ENCODE measurements at places on chromosomes 1 and 21.

- DNase-seq: no peak
Observed at GRCh38 chr1:95126366-95126765, 9.2 kb downstream of the TLCD4 start.

GRCh38 chr1:63523738-63524137 lies 413 bp downstream of the EFCAB7 start:
- DNase-seq: no peak

- DNase-seq: no peak
Observed at GRCh38 chr21:17572431-17572830, 40.3 kb downstream of the BTG3 start.

DNA sequence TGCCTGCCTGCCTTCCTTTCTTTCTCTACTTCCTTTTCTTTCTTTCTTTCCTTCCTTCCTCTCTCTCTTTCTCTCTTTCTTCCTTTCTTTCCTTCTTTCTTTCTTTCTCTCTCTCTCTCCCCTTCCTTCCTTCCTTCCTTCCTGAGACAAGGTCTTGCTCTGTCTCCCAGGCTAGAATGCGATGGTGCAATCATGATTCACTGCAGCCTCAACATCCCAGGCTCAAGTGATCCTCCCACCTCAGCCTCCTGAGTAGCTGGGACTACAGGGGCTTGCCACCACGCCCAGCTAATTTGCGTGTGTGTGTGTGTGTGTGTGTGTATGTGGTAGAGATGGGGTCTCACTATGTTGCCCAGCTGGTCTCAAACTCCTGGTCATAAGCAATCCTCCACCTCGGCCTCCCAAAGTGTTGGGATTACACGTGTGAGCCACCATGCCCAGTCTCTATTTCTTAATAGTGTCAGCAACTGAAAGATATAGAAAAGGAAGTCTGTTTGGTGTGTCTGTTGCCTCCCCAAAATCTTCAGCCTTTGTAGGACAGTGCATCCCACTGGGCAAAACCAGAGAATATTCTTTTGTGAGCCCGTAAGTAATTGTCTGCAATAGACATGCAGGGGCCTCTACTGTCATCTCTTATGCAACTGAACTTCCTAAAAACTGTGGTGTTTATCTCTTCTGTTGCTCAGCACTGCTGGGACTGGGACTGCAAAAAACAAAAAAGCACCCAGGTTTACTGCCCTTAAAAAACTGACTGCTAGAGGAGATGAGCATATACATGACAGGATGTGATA lies 20.9 kb upstream of the RAB4A start:
- DNase-seq: no peak

- DNase-seq: peak; percentile 7
Observed at GRCh38 chr1:209652873-209653401, 712 bp upstream of the LAMB3 start.

- no peak for DNase-seq
Observed at GRCh38 chr1:156379420-156380165, 10.6 kb downstream of the RHBG start.

- no peak for DNase-seq
Observed at GRCh38 chr1:24236789-24237371, 49.8 kb upstream of the IFNLR1 start.

GRCh38 chr21:27269644-27270043 lies 302.8 kb upstream of the ADAMTS5 start:
- DNase-seq: no peak

GRCh38 chr1:29806646-29807319 lies 570.5 kb downstream of the PTPRU start:
- no peak for DNase-seq

- no peak for DNase-seq
Observed at GRCh38 chr1:208219098-208219658, 25.0 kb downstream of the PLXNA2 start.

- no peak for DNase-seq
Observed at GRCh38 chr21:37232274-37233018, 34.7 kb downstream of the VPS26C start.

DNA sequence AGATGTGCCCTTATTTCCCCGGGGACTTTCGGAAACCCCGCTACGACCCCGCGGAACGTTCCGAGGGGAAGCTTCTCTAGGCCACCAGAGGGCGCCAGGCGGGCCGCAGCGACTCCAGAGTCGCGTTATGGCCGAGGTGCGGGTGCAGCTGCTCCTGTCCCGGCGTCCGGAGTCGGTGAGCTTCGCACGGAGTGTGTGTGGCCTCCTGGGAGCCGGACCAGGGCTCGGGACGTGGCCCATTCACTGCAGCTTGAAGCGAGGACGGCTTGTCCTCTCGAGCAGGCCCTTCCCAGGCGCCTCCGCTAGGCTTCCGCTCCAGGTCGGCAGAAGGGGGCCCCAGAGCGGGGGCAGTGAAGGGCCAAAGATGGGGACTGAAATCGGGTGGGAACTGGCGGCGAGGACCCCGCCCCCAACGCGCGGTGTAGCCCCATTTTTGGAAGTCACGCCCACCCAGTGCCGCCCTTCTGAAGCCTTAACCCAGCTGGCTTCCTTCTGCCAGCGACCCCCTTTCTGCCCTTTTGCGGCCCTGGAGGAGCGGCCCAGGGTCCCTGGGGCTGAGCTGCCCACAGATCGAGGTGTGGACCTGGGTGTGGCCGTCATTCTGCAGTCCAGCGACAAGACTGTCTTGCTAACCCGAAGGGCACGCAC lies at the start of gene NUDT17:
TSS of gene NUDT17 (plus strand) at position 117 of the 648 bp plus-strand sequence. CDS start at position 128, 11 bp downstream.
- peak; percentile 58 for DNase-seq

- no peak for DNase-seq
Observed at GRCh38 chr1:58979677-58980076, 195.8 kb upstream of the JUN start.

DNA sequence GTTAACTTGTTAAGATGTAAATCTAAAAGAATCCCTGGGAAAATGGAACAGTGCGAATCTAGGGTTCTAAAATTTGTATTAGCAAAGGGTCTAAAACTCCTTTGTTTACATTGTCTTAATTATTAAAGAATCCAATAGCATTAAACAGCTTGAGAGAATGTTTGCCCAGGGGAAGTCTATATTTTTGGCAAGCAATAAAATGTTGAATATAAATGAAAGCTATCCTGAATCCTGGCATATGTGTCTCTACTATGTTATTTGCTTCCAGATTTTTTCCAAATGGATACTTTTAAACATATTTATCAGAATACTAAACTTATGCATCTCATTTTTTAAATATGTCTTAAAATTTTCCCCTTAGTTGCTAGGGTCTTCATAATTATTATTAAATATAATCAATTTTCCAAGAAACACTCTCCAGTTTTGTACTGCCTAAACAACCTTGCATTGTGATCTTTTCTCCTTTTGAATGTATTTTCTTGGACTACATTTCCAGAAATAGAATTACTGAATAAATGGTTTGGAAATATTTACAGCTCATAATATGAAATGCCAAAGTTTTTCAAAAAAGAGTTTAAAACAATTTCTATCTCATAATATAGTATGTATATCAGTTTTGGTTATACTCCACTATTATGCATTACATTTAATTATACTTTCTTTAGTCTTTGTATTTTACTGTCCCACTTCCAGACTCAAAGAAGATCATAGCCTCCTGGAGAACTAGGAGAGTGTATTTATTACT lies 304.8 kb downstream of the USP25 start:
- no peak for DNase-seq

GRCh38 chr21:46435786-46436227 lies 22.9 kb upstream of the DIP2A start:
- no peak for DNase-seq

DNA sequence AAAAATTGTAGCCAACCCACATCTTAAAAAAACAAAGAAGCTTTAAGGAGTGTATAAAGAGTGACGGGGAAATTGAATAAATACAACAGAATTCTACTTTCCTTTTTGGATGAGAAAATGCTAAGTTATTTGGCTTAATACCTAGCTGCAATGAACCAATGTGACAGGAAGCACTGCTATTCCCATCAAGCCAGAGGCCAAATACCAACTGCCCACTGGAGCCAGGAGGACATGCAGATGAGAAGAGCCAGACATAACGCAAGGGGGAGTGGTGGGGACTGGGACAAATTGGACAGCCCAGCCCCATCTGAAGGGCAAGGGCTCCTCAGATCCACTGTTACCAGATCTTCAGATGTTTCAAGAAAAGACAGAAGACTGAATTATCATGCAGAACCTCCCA lies 25.7 kb downstream of the DNAJC11 start:
- no peak for DNase-seq

DNA sequence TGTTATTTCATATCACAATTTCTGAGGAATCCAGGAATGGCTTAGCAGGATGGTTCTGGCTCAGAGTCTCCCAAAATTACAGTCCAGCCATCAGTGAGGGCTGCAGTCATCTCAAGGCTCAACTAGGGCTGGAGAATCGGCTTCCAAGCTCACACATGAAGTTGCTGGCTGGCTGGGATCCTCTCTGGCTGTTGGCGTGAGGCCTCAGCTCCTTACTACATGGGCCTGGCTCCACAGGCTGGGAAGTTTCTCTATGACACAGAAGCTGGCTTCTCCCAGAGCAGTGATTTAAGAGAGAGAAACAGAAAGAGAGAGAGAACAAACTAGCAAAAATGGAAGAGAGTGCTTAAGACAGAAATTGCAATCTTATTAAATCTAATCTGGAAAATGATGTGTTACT lies 38.8 kb upstream of the RGS8 start:
- no peak for DNase-seq

DNA sequence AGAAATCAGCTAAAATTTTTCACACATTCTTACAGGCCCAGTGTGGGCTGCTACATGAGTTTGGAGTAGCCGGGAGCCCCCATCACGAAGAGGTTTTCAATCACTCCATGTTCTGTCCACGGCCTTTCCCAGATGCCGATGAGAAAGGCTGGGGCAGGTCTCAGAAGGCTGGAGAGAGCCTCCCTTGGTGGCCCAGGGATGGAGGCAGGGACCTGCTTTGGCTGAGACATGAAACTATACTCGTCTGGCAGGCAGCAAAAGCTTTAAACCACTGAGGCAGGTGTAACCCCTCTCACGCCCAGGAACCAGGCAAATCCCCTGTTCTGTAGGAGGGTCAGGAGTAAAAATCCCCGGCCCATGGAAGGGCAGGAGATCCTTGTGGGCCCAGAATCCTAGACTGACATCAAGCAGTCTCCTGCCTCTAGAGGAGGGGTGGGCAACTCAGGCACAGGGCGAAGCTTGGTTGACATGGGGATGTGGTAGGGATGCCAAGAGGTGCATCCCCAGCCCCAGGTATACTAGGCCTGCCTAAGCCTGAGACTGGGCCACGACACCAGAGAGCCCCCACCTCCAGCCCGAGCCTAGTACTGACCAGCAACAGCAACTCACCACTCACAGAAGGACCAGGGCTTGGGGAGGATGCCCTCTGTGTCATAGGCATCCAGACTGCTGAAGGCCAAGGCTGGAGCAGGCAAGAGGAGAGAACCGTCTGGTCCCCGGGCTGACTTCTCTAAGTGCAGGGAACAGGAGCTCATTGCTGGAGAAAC lies 9.1 kb downstream of the MMEL1 start:
- no peak for DNase-seq

DNA sequence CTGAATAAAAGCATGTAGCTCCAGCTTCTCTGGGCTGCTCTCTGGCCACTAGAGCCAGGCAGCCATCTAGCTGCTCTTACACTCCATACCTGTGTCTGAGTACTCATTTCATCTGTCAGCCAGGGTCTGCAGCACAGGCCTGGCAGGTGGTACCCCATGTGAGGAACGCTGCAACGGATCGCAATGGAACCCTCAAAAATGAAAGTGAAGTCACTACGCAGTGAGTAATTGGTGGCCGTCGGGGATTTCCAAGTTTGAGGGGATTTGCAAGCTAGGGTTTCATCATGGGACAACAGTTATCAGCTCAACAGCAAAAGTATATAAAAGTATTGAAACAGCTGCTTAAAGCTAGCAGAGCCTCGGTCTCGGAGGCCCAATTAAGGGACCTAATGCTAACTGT lies 186.7 kb downstream of the HFM1 start:
- DNase-seq: no peak

DNA sequence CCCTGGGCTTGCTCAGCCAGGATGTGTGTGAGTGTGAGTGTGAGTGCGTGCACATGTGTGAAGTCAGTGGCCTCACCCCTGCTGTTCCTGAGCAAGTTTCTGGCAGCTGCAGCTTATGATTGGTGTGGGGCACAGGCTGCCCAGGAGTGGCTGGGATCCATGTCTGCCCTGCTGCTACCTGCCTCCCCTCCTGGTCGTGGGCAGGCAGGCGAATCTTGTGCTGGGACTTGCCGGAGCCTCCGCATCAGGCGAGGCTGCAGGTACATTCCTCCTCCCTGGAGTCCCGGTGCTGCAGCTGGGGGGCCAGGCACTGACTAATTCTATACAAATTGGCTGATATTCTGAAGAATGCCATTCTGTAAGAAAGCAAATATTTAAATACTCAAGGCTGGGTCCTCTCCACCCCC lies 85.6 kb upstream of the WNT4 start:
- DNase-seq: no peak

DNA sequence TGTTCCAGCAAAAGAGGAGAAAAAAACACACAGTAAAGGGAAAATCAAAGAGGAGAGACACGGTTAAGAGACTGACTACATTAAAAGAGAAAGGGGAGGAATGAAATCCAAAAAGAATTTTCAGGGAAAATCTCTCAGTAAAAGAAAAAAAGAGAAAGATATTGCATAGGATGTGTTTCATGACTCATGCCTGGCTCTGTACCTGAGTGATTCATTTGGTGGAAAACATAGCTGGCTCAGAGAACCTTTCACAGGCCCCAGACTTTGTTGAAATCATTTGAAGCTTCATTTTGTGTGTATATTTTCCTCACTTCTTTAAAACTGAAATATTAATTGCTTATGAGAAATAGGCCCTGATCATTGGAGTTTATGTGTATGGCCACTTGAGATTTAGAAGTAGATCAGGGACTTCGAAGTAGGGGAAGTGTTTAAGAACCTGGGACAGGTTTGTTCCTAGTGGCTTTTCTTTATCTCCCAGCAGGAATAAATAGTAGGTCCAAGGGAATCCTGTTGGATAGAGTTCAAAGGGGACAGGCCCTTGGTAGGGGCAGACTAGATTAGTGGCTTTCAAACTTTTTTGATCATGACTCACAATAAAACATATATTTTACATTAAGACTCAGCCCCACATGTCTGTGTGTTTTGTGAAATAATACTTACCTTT lies 239.1 kb upstream of the SGIP1 start:
- DNase-seq: no peak

DNA sequence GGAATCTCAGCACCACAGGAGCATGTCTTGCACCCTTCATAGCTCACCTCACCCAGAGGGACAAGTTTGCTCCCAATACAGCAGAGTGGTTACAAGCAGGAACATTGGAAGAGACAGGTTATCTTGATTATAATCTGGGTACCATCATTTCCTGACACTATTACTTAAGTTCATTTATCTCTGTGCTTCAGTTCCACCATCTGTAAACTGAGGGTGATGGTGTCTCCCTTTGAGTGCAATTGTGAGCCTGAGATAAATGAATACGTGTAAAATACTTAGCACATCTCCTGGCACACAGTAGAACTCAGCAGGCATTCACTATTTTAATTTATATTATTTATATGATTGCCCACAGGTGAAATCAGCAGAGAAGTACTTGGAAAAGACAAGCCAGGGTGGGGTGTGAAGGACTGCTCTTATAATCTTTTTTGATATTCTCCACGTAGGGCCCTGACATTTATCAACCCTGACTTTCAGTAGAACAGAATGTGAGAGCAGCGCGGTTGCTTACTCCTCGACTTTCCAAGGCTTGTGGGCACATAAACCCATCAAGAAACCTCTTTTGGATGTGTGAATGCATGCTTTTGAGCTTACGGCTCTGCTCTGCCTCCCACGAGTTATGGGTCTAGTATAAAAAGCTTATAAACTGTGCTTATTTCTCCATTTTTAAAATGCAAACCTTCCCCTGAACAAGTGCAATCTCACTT lies 34.9 kb downstream of the DUSP10 start:
- DNase-seq: no peak

GRCh38 chr21:27021046-27021445 lies 54.2 kb upstream of the ADAMTS5 start:
- no peak for DNase-seq

GRCh38 chr1:84939151-84939550 lies 46.1 kb upstream of the LPAR3 start:
- no peak for DNase-seq

Data from stimulated activated CD4-positive, alpha-beta T cell treated with anti-CD3 and anti-CD28 coated beads, Interleukin-1b, Interleukin-23, amount 100 ng/mL, for 1 hour (primary cell).